Stimulated activated CD8-positive, alpha-beta memory T cell treated with anti-CD3 and anti-CD28 coated beads, Interleukin-4, amount 100 ng/mL, for 4 hours (primary cell): ENCODE measurements at places on chromosomes 2 and 18.

GRCh38 chr2:59806486-59806885 is 747.0 kb downstream of the BCL11A start:
- no peak for DNase-seq

- no peak for DNase-seq
Observed at GRCh38 chr2:173874894-173875237, 90.3 kb downstream of the SP3 start.

GRCh38 chr2:175817221-175817620 is 184.8 kb downstream of the LNPK start:
- no peak for DNase-seq

GRCh38 chr2:104787298-104788065 is 66.4 kb upstream of the POU3F3 start:
- no peak for DNase-seq

- no peak for DNase-seq
Observed at GRCh38 chr2:85978883-85979780, 90.3 kb upstream of the ST3GAL5 start.

DNA sequence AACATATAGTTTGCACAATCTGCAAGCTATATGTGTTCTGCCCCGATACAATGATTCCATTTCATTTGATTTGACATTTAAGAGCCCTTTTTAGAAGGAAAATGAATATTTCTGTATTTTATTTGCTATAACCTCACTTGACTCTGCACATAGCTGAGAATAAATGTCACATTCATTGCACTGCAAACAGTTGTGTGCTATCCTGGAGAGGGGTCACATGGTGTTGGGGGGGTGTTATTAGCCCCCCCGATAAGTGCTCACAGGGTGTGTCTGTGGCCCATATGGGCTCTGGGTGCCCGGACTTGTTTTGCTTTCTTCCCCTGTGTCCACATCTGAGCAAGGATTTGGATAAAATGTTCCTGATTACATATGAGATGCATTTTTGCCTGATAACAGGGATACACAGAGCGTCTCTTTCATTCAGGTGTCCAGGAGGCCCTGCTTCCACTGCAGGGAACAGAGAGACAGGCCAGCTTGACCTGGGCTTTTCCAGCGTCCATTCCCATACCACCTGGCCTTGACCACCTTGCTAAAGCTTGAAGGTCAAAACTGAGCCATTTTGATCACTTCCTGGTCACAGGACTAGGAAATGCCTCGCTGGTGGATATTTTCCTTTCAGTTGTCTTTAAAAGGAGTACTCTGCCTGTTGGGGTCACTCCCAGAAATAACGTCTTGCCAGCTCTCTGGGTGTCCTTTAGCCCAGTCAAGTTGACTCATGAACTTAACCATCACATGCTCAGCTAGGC is 38.4 kb upstream of the ID2 start:
- no peak for DNase-seq

- DNase-seq: no peak
Observed at GRCh38 chr18:48749768-48750167, 201.0 kb downstream of the SMAD7 start.

GRCh38 chr2:44291281-44292248 is 16.3 kb downstream of the SLC3A1 start:
- no peak for DNase-seq

DNA sequence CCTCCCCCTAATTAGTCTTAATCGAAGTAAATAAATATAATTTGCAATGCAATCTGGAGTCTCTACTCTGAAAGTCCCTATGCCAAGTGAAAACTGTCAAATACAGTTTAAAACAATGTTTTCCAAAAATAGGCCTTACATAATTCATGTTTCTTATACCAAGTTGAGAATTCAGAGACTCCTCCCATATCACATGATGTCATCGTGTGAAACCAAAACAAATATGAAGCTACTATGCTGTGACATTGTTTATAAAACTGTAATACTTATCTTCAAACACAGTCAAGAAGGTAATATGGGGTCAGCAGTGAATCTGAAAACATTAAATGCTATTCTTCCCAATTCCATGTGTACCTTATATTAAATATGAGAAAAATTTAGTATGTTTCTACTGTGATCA is 940.2 kb upstream of the FANCL start:
- no peak for DNase-seq

DNA sequence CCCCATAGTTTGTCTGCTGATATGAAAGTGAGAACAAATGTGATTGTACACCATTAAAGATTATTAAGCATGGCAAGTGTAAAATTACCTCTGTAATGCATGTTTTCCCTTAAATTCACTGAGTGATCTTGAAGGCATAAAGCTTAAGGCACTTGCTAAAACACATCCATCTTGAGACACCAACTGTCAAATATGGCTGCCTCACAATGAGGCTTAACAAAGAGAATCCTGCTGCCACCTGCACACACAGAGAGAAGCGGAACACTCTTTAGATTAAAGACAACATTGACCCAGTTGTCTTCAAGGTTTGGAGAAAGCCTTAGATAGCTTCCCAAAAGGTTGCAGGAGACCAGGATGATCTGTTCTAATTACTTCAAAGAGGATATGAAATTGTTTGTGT is 803.6 kb upstream of the GYPC start:
- no peak for DNase-seq

DNA sequence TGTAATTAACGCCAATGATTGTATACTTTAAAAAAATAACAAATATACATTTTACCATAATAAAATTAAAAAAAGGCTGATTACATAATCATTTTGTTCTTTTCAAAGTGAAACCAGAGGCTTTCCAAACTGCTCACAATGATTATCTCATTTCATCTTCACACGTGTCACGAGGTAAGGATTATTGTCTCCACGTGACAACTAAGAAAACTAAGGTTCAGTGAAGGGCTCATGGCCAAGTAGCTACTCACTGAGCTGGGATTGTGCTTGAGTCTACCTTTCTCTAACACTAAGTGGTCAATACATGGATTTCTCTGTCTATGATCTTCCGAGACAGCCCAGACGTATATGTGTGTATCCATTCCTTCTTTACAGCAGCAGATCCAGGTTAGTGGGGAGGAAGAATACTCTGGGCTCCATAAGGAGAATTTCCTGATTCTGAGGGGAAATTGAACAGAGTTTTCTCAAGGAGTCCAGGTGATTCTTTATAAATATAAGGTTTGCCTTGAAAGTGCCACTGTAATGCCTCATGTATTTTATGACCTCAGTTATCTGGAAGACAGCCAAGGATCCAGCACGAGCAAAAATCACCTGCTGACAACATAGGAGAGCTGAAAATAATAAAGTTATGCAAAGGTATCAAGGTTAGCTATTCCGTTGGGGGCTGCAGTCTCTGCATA is 25.6 kb upstream of the ACSL3 start:
- no peak for DNase-seq

DNA sequence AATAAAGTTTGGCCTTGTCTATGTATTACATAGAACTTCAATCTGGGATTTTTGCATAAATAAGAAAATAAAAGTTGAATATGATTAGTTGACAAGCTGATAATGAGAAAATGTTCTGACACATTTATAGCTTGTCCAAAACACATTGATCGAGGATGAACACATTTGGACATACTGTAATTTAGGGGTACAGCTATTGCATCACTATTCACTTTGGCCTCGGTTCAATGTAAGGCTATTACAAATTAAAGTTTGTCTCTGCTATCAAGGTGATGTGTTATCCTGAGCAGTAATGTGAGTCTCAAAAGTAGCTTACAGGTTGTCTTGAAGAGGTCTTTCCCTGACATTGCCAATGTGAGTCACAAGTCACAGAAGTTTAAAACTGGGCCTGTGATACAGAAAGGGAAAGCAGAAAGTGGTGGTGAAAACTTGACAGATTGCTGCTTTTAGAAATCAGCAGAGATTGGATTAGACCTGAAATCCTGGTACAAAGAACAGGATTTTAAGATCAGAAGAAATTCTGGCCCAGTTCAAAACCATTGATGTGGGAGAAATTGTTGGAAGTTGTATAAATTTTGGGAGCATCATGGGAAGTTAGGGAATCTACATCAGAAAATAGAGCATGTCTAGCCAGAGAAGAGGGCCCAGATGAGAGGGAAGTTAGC is 674.1 kb downstream of the NYAP2 start:
- no peak for DNase-seq

DNA sequence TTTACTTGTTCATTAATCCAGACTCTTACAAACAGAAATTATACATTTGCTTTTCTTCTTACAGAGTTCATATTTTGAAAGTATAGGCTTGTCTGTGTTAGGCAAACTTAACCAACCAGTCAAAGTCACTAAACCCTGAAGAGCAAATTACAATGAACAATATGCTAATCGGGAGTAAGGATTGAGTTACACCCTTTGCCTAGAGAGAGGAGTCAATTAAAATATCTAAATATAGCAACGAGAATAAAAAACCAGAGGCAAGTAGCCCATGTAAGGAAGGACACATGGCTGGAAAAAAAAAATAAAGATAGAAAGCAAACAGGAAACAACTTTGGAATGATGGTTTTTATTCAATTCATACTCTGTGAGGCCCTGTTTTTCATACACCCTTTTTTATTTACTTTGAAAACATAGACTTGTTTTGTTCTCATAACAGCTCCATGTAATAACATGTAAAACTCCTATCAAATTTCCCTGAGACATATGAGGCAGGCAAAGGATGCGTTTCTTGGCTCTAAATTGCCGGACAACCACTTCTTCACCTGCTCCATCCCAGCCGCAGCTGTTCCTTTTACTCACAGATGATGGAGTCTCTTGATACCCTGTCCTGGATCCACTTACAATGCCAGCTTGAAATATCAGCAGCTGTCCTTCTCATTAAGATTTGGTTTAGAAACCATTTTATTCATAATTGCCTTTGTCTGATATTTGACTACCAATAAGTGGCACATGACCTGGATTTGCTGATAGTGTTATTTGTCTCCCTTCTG is 767.7 kb upstream of the GCFC2 start:
- no peak for DNase-seq

DNA sequence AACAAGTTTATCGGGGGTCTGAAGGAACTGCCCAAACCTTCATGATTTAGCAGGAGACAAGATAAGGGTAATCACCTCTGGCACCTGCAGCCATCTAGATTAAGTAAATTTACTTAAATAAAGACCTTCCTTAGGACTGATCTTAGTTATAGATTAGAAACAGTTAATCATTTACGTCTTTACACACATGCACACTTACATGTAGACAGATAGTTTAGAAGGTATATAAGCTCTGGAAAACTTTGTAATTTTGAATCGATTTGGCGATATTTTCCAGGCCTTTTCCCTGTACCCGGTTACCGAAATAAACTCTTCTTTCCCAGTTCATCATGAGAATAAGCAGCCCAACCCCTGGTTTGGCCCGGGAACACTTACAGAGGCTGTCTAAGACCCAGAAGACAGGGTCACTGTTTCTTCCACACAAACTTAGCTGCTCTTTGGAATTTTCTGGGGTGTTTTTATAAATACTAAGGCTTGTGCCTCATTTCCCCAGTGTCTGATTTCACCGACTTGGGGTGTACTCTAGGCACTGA is 560 bp upstream of the SKA1 start:
- no peak for DNase-seq

- DNase-seq: no peak
Observed at GRCh38 chr2:133811409-133812125, 243.3 kb upstream of the NCKAP5 start.

- DNase-seq: no peak
Observed at GRCh38 chr18:5449858-5450509, 93.8 kb downstream of the EPB41L3 start.

GRCh38 chr2:237700512-237701032 is 73.2 kb downstream of the LRRFIP1 start:
- DNase-seq: peak; percentile 62

- DNase-seq: no peak
Observed at GRCh38 chr18:57581301-57581934, 5.1 kb downstream of the FECH start.

- no peak for DNase-seq
Observed at GRCh38 chr2:72515696-72516095, 310.1 kb downstream of the EXOC6B start.

- no peak for DNase-seq
Observed at GRCh38 chr2:108073415-108074072, 87.2 kb downstream of the SLC5A7 start.

- DNase-seq: no peak
Observed at GRCh38 chr2:27320958-27321543, 1.8 kb downstream of the MPV17 start.

GRCh38 chr2:203600286-203600685 is 65.2 kb upstream of the RAPH1 start:
- no peak for DNase-seq

DNA sequence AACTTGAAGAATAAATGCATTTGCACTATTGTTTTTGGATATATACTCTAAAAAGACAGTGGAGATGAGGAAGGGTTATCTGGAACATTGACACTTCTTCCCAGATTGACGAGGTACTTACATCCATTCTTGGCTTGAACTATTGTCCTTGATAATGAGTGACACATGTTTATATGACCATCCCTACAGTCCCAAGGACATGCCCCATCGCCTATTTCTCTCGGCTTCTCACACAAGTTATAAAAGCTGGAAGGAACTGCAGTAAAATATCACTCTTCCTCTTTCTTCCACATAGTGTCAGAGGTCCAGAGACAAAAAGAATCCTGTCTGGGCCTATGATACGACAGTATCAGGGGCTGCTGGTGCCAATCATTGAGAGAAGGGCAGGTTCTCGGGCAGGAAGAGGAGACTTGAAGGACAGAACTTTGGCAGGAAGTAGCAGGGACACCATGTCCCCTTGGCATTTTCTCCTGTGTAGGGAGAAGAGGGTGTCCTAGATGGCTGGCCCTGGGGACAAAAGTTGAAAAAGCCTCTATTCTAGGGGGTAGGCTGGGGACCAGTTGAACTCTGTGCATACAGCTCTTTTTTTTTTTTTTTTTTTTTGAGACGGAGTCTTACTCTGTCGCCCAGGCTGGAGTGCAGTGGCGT is 5.8 kb upstream of the CABLES1 start:
- DNase-seq: no peak

GRCh38 chr18:58175122-58175785 is 131.2 kb downstream of the NEDD4L start:
- no peak for DNase-seq

DNA sequence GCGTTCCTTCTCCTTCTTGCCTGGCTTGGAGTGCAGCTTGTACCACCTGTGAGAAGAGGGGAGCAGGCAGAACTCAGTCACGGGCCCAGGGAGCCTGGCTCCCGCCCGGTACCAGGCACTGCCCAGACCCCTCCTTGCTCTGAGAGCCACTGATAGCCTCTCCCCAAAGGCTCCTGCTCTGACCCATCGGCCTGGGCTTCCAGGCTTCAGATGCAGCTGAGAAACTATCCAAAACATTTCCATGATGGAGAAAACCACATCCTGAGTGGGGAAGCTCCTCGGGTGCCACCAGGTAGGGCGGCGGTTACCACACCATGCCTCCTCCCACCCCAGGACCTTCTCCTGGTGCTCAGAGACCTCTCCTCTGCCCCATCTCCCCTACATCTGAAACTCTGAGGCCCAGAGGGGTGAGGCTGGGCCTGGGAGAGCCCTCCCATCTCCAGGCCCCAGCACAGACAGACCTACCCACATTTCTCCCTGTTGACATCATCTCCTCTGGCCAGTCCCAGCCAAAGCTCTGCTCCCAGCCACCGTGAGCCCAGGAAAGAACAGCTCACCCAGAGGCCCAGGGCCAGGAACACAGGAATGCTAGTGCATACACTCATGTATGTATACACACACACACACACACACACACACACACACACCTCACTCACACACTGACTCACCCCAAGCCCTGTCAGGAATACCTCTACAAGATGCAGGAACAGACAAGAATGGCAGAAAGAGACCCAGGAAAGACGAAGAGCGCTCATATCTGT is 17.9 kb upstream of the SFXN5 start:
- no peak for DNase-seq
